NCI-H524 (cell line): ENCODE measurements at places on chromosomes 4 and X.
A peak's percentile ranks its signal among the peaks of the same experiment; 100 is the strongest.

DNA sequence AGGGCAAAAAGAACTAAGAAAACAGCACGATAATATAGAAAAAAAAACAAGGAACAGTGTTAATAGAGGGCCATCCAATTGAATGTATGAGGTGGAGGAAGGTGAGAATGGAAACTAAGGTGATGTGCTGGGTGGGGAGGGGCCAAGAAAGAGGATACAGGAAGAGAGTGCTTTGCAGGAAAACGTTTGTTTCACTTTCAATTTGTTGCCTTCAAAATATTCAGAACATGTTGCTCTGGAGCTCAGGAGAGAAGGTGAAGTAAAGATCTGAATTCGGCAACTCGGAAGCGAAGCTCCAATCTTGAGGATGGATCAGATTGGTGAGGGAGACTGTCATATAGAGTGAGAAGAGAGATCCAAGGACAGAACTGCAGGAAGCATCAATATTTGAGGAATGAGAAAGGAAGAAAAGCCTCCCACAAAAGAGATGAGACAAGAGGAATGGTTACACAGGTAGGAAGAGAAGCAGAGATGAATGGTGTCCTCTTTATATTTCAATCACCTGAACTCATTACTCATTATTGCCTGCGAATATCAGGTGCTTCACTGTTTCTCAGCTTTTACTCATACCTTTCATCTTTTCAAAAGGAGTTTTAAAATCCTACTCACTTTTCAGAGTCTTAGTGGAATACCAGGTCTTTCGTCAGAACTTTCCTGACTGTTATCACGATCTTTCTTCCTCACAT lies 14.7 kb upstream of the SEC24D start:
- no peak for DNase-seq

DNA sequence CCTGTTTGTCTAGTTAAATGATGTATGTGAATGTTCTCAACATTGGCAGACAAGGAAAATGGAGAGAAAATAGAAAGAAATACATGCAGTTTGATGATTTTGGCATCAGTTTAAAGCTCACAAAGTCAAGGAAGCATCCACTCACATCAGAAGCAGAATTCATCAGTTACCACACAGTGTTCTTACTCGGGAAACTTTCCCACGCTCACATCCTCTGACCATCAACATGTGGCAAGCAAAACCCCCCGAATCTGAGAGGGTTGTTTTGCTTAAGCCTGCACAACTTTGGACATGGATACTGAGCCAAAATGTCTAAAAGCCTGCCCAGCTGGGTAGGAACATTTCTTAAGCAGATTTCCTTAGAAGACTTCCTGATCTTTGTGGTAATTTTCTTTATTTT lies 407.6 kb downstream of the ANKRD50 start:
- DNase-seq = no peak

- peak; percentile 22 for DNase-seq
These were observed 743 bp downstream of the ANTXR2 start for GRCh38 chr4:80072228-80072743.

DNA sequence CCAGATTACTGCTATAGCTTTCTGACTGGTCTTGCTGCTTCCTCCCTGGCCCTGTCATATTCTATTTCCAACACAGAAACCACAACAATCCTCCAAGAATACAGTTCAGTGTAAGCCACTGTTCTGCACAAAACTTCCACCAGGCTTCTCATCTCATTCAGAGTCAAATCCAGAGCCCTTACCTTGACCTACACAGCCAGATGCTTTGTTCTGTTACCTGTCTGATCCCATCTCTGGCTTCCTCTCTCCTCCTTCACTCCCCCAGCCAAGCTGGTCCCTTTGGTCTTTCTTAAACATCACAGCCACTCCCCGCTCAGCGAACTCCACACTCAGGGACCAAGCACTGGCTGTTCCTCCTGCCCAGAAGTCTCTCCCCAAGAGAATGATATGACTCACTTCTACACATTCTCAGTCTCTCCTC lies 84.8 kb upstream of the BMP2K start:
- DNase-seq = no peak

DNA sequence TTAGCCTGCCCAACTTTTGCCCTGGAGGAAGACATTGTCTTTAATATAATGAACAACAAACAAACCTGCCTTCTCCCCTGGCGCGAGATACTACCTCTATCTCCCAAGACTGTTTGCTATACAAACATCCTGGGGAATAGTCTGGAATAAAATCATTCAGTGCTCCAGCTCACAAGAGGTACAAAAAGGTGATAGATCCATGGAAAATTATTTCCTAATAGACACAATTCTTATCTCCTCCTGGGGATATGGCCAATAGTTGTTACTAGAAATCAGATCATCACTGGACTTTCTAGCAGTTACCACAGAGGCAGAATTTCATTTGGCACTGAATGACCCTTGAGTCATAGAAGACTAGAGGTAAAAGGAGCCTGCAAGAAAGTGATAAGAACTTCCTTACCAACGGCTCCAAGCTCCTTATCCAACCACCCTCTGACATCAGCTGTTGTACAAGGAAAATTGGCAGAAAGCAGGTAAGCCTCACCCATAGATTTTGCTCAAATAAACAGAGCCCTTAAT lies 38.1 kb downstream of the MID1 start:
- DNase-seq = no peak
